CD8-positive, alpha-beta T cell (primary cell): ENCODE measurements at places on chromosomes 6 and 20.

DNA sequence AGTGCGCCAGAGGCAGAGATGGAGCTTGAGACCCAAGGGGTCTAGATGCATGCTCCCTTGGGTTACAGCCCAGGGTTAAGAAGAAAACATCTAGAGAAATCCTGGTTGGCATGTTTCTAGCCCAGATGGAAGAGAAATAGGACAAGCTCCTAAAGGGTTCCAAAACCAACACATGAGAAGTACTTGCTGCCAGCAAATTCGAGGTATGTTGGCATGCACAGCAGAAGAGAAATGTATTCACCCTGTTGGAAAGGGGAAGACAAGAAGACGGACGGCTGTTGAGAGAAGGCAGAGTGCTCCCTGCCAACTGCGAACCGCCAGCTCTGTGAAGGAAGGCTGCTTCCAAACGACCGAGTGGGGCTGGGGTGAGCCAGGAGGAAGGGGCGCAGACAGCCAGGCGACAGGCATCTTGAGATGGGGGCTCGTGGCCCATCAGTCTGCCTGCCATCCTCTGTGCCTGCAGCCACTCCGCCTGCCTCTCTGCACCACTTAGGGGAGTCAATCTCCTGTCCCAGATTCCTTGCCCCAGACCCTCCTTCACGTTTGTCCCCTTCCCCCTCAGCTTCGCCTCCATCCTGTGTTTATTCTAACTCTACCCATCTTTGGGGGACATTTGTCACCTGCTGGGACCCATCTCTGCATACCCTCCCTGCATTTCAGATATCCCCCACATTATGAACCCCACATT lies 249.2 kb downstream of the CDC5L start:
- DNase-seq: no peak

DNA sequence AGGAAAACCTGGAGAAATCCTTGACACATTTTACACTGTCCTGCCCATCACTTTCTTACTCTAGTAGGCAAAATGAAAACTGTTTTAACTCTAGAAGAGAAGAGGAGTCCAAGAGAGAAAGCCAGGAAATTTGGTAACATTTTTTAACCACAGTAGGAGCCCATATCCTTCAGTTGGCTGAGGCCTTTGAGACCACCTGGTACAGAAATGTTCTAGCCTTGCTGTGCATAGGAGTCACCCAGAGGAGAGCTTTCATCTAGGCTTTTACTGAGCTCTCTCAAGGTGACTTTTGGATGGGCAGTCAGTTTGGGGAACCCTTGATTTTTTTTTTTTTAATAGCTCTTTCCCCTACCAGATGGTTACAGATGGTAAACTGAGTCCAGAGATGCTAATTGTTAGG lies 25.0 kb downstream of the LRRN4 start:
- DNase-seq: no peak

DNA sequence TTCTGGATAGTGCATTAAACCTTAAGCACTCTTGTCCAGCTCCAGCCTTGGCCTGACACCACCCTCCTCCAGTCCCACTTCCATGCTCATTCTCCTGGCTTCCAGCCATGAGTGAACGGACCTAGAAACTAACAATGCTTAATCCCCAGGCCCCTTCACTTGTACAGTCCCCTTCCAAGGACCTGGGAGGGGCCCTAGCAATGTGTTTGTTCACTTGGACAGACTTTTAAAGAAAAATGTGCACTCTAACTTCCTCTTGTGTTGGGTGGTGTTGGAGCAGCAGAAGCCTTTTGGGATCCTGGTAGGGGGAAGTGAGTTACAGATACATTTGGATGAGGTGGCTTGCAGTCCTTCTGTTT lies 48.9 kb upstream of the CCN6 start:
- DNase-seq: no peak

GRCh38 chr6:6629402-6629801 lies 40.9 kb downstream of the LY86 start:
- DNase-seq: no peak

DNA sequence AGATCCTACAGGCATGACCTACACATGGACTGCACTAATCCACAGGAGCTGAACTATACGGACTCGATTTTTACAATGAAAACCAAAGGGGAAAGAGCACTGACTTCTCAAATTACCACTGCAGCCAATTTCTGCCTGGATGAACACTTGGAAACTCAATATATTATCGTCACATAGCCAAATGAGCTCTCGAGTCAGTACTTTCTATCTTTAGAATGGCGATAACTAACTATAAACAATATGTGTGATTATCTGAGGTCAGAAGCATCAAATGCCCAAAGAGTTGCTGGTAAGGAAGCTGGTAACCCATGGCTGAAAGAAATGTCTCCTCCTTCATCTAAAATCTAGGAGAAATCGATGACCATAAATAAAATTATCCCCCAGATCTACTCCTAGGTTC lies 86.7 kb downstream of the KIF16B start:
- DNase-seq: no peak

DNA sequence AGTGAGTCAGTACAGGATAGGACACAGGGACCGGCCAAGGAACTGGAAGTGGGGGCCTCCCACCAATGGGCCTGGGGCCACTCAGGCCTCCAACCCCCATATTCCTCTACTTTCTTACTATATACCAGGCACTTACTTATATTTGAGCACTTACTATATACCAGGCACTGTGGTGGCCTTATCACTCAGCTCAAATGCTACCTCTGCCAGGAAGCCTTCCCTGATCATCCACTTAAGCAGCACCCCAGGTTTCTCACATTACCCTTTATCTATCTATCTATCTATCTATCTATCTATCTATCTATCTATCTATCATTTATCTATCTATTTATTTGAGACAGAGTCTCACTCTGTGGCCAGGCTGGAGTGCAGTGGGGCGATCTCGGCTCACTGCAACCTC lies 12.3 kb upstream of the UBE2V1 start:
- DNase-seq: no peak

- DNase-seq: no peak
These were observed 39.3 kb downstream of the PCNA start for GRCh38 chr20:5080384-5080877.

GRCh38 chr6:151649835-151650234 lies 156.0 kb downstream of the CCDC170 start:
- no peak for DNase-seq

DNA sequence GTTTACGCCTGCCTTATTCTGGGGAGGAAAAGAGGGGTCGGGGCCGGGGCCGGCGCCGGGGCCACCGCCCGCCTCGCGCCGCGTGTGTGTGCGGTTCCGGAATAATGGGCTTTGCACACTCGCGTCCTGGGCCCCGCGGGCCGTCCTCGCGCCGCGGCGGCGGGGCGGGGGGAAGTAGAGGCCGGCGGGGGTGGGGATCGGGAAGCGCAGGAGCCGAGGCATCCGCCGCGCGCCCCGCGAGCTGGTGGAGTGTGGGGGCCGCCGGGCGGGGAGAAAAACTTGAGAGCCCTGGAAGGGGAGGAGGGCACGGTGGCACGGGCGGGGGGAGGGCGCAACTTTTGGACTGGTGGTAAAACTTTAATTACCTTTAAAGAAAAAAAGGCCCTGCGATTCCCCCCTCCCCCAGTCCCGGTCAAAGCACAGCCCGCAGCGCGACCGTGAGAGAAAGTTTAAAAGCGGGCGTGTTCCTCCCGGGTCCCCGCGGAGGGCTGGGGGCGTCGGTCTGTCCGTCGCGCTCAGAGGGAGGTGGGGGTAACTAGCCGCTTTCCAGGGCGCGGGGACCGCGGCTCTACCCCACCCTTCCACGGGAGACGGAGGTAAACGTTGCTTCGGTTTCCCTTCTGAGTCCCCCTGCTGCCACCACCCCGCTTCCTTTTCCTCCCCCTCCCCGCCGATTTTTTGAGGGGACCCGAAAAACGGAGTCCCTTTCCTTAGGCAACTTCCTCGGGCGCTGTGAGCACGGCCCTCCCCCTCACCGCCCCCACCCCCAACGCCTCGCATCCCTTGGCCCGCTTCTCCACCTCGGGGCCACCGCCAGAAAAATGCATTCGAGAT lies 1.9 kb downstream of the L3MBTL3 start:
- peak; percentile 55 for DNase-seq

DNA sequence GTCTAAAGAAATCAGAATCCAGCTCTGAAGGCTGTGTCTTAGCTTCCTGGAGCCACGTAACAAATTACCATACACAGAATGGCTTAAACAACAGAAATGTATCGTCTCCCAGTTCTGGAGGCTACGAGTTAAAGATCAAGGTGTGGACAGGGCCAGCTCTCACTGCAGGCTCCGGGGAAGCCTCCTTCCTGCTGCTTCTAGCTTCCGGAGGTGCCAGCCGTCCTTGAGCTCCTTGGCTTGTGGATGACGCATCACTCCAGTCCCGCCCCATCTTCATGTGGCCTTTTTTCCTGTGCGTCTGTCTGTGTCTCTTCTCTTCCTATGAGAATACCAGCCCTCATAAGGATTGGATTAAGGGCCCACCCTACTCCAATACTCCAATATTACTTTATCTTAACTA lies 319.1 kb upstream of the QKI start:
- no peak for DNase-seq

DNA sequence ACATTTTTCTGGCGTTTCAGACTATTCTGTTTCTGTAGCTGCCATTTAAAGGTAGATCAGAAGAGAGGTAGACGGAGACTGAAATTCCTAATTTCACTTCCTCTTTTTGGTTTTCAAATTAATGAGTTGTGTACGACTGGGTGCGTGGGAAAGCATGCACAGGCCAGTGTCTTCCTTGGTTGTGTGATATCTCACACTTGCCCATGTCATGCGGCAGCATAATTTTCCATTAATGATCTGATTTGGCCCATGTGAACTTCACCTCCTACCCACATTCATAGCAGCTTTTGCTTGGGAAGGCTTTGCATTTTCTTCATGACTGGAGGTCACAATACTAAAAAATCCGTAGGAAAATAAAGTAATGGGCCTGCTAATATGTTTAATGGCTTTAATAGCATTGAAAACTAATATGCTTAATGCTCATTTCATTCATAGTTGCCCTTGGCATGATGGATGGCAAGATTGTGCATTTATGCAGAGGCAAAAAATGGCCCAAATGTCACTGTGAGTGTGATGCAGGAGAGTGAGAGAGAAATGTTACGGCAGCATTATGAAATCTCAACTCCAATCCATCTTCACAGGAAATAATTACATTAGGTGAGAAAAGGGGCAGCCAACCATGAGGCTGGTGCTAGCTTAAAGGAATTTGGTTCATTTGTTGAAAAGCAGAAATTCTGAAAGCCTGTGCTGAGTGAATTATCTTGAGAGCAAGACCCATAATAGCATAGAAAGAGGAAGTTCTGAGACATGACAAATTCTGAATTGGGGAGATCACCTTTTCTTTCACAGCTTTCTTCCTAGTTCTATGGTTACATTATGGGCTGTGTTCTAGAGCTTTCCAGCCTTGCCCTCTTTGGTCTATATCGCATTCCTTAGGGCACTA lies 69.0 kb upstream of the UST start:
- no peak for DNase-seq

DNA sequence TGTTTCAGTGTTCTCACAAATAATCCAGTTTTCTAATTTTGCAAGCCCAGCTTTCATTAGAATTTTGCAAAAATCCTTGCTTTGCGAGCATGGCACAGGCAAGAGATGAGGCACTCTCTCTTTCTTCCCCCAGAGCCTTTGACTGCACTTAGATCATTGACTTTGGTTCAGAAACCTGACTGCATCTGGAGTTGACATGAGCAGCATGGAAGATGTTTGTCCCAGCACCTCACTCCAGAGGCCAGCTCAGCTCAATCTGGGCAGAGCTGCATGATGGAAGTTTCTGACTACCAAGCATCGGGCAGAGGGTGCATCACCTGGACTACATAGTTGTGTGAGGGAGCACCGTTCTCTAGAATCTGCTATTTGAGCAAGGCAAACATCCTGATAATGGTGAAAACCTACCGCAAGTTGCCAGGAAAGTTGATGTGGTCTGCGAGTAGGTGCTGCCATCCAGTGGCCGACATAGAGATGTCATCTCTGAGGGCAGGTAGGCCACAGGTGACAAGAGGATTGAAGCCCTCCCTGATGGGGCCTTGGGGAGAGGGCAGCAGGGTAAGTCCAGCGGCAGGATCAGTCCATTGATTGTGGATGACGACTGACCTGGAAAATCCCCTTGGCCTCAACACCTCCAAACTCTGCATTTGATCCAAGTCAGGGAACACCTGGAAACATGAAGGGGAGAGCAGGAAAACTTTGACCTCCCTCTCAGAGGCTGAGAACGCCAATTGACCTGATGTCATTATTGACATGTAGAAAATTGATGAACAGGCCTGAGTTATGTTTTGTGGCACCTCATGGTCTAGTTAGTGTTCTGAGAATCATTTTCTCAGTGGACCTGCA lies 3.8 kb upstream of the LPA start:
- peak; percentile 12 for DNase-seq

DNA sequence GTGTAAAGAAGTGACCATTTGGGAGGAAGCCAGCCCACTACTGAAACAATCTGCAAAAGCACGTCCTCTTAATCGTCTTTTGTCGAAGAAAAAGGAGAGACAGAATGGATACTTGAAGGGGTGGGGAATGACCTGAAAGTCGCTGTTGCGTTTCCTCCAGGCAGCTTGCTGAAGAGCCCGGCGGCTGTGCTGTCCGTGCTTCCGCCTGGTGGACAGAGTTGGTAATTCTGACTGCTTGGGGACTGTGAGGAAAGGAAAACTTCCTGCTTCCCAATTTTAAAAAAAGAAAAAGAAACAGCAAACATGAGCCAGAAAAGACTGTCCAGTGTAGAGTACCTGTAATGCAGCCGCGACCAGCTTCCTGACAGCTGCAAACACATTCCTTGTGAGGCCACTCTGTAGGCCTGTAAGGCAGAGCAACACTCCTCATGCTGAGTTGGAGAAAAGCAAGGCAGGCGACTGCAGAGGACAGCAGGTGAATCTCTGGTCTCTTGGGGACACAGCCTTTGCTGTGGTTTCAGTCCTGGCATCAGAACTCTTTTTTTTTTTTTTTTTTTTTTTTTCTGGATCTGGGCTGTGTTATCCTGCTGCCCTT lies 251.1 kb upstream of the TBX18 start:
- no peak for DNase-seq

DNA sequence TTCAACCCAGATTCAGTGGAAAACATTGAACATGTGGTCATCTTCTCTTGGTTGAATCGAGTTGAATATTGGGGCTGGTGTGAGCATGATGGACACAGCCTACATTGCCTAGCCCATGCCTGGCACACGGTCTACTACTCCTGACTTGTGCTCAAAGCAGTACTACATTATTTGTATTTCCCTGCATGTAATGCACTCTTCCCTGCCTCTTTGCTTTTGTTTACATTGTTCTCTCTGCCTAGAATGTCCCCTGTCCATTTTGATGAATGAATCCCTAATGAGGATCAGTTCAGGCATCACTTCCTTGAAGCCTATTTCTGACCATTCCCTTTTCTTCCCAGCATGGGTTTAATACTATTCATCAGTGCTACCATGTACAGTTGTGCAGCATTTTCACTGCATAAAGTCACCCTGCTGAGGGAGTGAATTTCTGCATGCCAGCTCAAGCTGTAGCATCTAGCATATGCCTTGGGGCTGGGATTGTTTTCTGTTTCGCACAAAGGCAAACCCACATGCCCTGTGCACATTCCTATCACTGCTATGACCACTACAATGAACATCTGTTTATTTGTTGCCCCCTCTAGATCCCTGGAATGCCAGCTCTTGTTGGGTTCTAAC lies 75.3 kb upstream of the CCN6 start:
- DNase-seq: no peak

GRCh38 chr6:5998711-5999687 lies 7.7 kb downstream of the NRN1 start:
- peak; percentile 39 for DNase-seq
